Stimulated activated CD4-positive, alpha-beta T cell treated with anti-CD3 and anti-CD28 coated beads, Interleukin-12 subunit alpha, Interleukin-12 subunit beta, amount 100 ng/mL, for 4 hours (primary cell): ENCODE measurements at places on chromosomes 2 and 18.

- no peak for DNase-seq
Observed at GRCh38 chr18:59428018-59428417, 69.0 kb upstream of the LMAN1 start.

GRCh38 chr2:95530734-95531133 is 46.2 kb upstream of the TRIM43B start:
- no peak for DNase-seq

DNA sequence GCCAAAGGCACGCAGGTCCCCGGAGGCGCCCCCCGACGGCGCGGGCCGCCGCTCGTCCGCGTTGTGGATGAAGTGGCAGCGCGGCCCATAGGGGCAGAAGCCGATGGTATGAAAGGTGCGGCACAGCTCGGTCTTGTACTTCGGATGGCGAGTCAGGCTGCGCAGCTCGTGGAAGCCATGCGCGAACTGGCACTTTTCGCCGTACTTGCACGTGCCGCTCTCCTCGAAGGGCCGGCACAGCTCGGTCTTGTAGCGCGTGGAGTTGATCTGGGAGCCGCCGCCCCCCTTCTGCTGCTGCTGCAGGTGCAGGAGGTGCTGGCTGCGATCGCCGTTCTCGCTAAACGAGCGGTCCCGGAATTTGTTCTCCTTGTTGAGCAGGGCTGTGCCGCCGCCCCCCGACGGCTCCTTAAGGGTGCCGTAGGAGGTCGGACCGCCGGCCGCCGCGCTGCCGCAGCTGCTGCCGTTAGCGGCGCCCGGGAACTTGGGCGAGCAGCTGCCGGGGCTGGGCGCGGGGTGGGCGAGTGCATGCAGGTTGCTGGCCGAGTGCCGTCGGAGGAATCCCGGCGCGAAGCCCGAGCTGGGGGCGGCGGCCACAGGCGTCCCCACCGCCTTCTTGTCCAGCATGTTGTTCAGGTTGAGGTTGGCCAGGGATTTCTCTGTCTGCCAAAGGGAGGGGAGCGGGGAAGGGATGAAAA is 1.2 kb downstream of the ZFP36L2 start:
- DNase-seq, result peak; percentile 54

DNA sequence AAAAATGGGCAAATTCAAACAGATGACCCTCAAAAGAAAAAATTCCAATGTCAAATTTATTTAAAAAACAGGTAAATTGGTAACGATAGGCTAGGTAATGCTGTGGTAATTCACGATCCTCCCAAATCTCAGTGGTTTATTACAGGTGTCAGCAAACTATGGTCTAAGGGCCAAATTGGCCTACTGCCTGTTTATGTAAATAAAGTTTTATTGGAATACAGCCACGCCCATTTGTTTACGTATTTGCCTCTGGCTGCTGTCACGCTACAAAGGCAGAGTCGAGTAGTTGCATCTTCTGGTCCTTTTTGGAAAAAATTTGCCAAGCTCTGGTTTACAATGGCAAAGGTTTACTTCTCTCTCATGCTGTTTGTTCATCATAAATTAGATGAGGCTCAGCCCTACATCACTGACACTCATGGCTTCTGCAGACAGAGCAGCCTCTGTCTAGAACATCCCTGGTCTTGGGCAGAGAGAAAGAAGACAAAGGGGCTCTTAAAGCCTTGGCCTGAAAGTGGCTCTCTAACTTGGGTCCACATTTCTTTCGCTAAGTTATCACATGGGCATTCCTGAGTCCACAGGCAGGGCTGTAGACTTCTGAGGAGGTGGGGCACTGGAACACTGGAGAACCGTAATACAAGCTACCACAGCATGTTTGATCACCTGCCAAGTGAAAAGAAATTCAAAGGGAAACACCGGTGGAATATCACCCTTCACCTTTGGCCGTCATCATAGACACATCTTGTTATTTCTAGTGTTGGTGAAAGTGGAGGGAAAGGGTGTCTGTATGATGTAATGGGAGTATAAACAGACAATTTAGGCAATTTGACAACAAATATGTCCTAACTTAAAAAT is 34.8 kb downstream of the SP110 start:
- no peak for DNase-seq

GRCh38 chr18:79547413-79548076 is 132.1 kb upstream of the CTDP1 start:
- DNase-seq, result no peak

- DNase-seq, result no peak
Observed at GRCh38 chr2:238848691-238848975, 748 bp downstream of the TWIST2 start.

- no peak for DNase-seq
Observed at GRCh38 chr2:8743261-8743660, 61.4 kb downstream of the ID2 start.

GRCh38 chr2:33655626-33656320 is 56.7 kb upstream of the FAM98A start:
- DNase-seq, result no peak

- no peak for DNase-seq
Observed at GRCh38 chr2:163812926-163813520, 77.2 kb upstream of the FIGN start.

DNA sequence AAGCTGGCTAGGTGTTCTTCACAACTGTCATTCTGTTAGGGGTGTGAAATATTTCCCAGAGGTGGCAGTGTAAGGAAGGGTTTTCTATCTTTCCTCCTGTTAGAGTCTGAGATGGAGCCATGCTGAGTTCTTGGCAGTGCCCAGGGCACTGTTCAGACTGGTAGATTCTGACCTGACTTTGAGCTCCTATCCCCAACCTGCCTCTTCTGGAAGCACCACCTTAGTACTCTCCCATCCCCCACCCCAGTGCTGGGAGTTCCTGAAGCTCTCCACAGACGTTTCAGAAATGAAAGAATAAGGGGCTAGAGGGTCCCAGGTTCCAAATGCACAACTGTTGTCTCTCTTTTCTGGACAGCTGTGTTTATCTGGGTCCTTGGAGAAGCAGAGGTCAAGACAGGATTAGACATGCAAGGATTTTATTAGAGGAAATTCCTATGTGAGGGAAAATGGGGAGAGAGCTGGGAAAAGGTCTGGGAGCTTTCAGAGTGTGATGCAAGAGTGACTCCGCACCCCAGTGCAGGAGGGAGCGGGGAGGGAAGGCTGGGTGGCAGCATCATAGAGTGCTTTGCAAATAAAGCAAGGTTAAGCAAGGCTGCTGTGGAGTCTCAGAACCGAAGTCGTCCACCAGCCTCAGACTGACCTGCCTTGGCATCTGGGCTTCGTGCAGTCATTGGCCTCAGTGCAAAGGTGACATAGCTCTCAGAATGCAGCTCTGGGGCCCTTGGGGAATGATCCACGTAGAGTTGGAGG is 75.5 kb downstream of the SLC4A3 start:
- DNase-seq, result no peak

- no peak for DNase-seq
Observed at GRCh38 chr18:57353940-57354461, 1.6 kb downstream of the ST8SIA3 start.

- DNase-seq, result no peak
Observed at GRCh38 chr2:230783101-230783500, 70.5 kb downstream of the CAB39 start.

DNA sequence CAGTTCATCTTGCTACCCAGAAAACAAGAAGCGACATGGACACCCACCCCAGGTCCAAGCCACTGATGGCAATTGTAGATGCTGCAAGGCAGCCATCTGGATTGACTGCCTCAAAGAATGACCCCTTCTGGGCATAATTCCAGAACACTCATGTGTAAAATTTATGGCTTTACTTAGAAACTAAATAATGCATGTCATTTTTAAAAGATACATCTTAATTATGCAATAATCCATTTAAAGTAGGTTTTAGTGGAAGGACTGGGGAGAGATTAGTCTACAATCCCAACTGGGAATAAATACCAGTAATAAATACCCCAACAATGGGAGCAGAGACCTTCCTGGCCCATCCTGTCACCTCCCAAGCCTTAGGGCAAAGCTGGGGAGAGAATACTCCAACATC is 247.7 kb downstream of the SS18 start:
- no peak for DNase-seq

DNA sequence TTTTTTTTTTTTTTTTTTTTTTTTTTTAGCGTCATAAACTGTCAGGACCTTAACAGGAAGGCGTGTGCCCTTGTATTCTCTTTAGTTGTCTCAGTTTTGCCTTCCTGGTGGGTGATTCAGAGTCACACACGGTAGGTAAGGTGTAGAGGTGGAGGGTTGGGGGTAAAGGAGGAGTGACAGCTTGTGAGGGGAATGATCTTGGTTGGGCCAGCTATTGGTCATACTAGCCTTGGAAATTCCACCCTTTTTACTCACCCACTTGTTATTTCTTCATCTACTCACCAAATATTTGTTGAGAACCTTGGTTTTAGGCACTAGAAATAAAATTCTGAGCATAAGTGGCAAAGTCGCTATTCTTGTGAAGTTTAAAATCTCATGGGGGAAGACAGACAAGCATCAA is 22.2 kb downstream of the SMIM21 start:
- no peak for DNase-seq

DNA sequence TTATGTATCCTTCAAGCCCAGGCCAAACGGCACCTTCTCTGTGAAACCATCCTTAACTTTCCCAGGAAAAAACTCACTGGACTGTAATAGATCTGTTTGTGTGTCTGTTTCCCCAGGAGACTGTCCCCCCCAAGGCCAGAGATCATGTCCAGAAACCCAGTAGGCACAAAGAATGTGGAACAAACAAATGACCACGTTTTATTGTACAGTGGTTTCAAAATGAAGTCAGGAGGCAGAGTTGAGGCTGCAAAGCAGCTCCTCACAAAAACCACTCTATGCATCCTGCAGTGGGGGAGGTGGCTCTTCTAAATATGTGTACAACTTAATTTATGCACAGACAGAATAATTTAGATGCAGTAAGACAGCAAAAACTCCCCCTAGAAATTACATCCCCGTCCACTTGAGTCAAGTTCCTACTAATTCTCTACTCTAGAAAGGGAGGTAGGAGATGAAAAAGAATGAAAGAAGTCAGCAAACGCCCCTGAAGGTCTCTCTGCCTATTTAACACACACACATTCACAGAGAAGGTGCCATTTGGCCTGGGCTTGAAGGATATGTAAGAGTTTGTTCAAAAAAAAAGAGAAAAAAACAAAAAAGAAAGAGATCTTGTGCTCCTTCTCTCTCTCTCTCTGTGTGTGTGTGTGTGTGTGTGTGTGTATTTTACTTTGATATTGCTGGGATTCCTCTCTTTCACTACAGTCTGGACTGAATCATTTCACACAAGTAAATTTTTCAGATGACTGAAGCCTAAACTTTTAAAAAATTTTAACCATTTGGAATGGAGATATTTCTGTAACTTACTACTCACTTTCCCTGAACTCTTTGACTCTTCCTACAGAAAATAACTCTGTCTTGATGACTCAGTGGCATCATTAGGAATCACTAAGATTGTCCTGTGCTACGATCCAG is 19.5 kb downstream of the BCL2 start:
- DNase-seq, result no peak

DNA sequence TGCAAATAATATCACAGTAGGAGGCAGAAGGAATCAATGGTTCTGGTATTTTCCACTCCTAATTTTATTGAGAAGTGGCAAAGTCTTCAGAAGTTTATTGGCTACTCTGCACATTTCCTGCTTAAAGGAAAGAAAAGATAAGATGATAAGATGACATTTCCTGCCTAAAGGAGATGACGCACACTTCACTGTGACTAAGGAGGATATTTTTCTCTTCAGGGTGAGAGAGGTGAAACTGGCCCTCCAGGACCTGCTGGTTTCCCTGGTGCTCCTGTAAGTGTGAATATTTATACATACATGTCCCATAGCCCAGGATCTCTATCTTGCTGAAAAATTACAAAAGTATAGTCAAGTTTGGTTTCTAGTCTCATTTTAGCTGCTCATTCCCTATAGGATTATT is 27.9 kb downstream of the COL3A1 start:
- DNase-seq, result no peak
